Thyroid gland (tissue), 4 donors: ENCODE measurements at places on chromosomes 3 and 15.

- no peak for DNase-seq
Measured at GRCh38 chr3:101146946-101147345, 153.7 kb upstream of the ABI3BP start.

DNA sequence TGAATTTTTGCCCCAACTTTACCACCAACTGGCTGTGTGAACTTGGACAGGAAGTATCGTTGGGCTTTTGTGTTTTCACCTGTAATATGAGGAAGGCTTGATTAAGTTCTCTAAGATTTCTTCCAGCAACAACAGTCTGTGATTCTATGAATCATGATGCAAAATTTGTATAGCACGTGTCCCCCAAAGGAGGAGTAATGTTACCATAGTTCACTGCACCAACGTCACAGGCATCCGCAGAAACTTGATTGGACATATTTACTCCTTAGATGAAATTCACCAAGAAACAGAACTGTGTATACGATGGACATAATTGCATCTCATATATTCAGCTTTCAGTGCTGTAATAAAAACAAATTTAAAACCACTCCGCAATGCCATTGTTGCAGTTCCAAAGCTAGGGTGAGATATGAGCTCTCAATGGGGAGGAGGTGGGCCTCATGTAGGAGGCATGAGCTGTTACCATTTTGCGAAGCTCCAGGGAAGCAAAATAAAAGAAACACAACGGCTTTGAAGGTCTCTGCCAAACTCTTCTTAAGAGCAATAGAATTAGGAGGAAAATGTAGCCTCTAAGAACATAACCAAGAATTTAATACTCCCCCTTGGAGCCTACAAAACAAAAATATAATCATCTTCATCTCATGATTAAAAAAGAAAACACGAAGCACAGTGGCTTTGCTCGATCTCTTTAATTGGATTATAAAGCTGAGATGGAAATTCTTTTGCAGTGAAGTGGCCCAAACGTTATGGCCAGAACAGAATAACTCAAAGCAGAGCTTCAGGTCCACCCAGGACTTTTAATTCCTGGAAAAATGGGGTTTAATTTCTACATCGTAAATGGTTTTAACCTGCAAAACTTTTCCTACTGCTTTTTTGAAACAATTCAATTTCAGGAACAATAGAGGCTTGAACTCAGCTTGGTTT, 80.7 kb downstream of the CHST2 start:
- DNase-seq: no peak

- no peak for DNase-seq
Measured at GRCh38 chr3:117695321-117695720, 985.7 kb downstream of the TUSC7 start.

DNA sequence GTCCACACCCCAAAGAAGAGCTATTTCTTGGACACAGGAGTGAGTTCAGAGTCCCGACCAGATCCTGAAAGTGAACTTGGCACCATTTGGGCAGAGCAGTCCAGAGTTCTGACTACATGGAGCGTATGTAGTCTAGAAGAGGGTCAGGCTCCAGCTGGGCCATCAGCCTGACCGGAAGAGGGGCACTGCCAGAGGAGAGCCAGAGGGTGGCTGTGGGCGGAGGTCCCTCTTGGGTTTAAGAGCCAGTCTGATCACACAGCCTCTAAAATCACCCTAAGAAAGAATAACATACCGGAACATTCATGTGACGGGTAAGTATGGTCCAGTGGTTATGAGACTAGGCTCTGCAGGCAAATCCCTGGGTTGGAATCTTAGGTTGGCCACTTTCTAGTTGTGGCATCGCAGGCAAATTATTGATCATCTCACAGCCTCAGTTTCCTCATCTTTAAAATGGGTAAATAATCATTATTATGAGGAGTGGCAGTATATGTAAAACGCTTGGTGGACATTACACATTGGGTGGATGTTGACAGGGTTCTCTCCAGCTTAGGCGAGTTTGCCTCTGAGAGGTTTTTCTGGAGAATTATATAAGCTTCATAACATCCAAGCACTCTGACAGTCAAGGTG, 2.1 kb upstream of the RAP2B start:
- no peak for DNase-seq

DNA sequence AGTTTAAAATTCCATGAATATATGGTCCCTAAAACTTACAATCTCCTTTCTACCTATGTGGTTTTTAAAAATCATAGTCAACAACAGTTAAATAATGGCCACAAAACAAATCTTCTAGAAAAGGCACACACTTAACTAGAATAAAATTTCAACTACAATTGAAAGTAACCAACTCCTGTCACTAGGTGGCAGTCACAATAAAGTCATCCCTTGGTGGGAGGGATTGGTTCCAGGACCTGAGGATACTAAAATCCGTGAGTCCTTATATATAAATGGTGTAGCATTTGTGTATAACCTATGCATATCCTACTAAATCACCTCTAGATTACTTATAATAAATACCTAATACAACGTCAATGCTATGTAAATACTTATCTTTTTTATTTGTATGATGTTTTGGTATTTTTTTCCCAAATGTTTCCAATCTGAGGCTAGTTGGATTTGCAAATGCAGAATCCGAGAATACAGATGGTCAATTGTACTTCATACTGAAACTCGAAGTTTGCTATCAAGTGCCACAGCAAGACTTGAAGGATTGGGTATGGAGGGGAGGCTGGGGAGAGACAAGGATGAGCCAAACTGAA, 172.6 kb downstream of the FMN1 start:
- DNase-seq: peak; percentile 23

DNA sequence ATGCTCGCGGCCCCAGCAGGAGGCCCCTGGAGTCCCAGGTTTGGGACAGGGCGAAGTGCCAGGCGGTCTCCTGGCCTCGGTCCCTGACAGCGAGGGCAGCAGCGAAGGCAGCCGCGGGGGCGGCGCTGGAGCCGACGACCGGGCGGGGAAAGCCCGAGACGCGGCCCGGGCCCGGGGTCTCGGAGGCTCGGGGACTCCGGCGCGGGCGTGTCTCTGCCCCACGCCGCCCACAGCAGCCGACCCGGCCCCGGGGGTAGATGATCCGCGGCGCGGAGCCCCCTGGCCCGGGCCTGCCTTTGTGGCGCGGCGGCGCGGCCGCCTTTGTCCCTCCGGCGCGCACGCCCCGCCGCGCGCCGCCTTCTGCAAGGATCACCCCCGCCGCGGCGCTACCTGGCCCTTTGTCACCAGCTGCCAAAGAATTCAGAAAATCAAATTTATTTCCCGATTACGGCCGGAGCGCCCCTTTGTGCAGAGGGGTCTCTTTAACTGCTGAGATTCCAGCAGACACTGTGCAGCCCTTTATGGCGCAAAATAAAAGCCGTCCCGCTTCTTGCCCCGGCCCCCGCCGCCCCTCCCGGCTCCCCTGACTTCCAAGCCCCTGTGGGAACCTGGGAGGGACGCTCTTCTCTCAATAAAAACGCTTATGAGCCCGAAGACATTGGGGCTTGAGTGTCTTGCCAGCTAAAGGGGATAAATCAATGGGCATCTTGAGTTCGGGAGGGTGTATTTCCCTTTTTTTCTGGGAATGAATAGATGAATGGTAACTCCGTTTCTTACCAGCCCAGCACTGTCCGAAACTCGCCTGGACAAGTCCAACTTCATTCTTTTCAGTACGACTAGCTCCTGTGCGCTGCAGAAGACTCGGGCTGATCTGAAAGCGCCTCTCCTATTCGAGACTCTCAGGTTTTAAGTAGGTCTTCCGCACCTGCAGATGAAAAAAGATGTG, 68.4 kb downstream of the HES1 start:
- DNase-seq: peak; percentile 61

- no peak for DNase-seq
Measured at GRCh38 chr3:56238299-56238698, 230.0 kb downstream of the ERC2 start.

- DNase-seq: peak; percentile 44
Measured at GRCh38 chr15:45112591-45113379, 1.2 kb downstream of the DUOX2 start.

DNA sequence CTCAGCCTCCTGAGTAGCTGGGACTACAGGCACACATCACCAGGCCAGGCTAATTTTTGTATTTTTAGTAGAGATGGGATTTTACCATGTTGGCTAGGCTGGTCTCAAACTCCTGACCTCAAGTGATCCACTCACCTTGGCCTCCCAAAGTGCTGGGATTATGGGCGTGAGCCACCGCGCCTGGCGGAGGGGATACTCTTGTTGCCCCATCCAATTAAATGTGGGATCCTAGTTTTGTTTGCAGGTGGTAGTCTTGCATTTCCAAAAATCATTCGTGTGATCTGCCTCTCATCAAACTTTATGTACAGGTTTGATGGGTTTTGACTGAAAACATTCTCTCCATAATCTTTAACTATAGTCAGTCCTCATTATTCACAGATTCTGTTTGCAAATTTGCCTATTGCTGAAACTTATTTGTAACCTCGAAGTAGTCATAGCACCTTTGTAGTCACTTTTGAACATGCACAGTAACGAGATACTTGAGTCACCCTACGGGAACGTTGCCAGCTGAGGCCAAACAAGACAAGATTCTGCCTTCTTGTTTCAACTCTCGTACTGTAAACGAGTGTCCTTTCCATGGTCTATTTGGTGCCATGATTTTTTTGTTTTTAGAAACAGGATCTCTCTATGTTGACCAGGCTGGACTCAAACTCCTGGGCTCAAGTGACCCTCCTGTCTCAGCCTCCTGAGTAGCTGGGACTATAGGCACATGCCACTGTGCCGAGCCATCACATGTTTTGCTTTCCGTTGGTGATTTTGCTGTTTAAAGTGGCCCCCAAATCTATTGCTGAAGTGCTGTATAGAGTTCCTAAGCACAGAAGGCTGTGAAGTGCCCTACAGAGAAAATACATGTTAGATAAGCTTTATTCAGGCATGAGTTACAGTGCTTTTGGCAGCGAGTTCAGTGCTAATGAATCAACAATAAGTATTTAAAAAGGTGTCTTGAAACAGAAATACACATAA, 8.1 kb upstream of the MAPK6 start:
- DNase-seq: peak; percentile 56

- DNase-seq: no peak
Measured at GRCh38 chr3:65344444-65344843, 656.6 kb upstream of the ADAMTS9 start.

- no peak for DNase-seq
Measured at GRCh38 chr15:99264125-99264524, 12.8 kb downstream of the LRRC28 start.

- no peak for DNase-seq
Measured at GRCh38 chr15:90862487-90862886, 5.9 kb upstream of the FURIN start.

- DNase-seq: no peak
Measured at GRCh38 chr3:53890726-53891475, 758 bp downstream of the SELENOK start.

DNA sequence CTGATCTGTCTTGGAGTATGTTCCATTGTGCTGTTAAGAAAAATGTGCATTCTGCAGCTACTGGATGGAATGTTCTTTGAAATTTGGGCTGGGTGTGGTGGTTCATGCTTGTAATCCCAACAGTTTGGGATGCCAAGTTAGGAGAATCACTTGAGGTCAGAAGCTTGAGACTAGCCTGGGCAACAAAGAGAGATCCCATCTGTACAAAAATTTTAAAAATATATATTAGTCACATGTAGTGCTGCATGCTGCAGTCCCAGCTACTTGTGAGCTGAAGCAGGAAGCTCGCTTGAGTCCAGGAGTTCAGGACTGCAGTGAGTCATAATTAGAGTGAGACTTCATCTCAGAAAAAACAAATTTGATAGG, 62.8 kb upstream of the PLSCR4 start:
- no peak for DNase-seq

GRCh38 chr15:61038387-61038786, 190.7 kb downstream of the RORA start:
- DNase-seq: no peak

DNA sequence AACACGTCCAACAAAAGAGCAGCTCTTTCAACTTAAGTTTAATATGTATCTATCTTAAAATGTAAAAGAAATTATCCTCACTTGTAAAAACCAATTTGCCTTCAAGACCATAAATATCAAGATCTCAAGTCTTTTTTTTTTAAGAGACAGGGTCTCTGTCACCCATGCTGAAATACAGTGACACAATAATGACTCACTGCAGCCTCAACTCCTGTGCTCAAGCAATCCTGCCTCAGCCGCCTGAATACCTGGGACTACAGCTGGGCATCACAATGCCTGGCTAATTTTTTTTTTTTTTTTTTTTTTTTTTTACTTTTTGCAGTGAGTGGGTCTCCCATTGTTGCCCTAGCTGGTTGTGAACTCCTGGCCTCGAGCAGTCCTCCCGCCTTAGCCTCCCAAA, 26.0 kb downstream of the ACAP2 start:
- no peak for DNase-seq

GRCh38 chr3:115040673-115041286, 106.3 kb downstream of the ZBTB20 start:
- DNase-seq: peak; percentile 39

GRCh38 chr3:11386465-11387113, 114.4 kb downstream of the ATG7 start:
- DNase-seq: no peak

- no peak for DNase-seq
Measured at GRCh38 chr15:48940508-48940907, 23.2 kb downstream of the SHC4 start.

DNA sequence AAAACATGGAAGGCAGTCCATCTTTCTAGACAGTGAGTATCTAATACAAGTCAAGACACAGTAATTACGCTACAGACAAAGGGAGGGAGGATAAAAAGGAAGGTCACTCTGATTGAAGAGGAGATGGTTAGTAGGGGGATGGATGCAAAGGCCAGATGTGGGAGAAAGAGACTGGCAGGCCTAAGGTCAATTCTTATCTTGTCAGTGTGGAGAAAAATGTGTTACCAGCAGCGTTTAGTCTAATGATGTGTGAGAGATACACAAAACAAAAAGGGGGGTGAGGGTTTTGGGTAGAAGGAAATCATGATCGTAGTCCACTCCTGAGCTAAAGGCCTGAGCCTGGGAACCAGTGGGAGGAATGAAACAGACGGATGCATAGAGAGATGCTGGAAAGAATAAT, 46.7 kb downstream of the RFTN1 start:
- DNase-seq: no peak

DNA sequence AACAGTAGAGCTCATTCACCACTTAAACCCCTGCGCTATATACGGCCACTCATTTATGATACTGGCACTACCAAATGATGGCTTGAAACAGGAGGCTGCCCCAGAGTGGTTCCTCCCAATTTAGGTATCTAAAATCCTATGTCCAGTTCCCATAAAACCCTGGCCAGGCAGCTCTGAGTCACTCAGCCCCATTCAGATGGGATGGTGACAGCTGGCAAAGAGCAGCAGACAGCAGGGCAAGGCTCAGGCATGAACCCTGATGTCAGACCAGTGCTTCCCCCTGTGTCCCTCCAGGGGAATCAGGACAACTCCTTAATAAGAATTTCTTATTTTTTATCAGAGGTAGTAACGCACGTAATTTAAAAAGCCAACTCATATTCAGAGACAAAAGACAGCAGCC, 77.2 kb upstream of the RNU6-1 start:
- DNase-seq: peak; percentile 41
